ENCODE measurements at places on chromosomes 7 and 10.

- no peak for DNase-seq
These were observed 55.0 kb downstream of the KIAA1549 start for GRCh38 chr7:138926241-138926612.

DNA sequence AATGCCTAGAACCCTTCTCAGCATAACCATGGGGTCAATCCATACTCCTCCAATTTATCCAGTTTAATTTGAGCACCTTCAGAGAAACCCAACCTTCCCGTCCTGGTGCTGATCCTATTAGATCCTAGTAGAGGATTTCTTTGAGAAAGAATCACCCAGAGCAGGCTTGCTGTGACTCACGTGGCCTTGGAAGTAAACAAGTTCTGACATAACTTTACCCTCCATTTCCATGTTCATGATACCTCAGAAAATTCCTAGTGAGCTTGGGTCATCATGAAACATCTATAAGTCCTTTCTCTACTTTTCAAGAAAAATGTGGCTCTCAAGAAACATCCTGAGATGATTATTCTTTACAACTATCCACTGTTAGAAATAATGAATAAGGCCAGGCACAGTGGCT is 71.7 kb downstream of the PRLHR start:
- no peak for DNase-seq

DNA sequence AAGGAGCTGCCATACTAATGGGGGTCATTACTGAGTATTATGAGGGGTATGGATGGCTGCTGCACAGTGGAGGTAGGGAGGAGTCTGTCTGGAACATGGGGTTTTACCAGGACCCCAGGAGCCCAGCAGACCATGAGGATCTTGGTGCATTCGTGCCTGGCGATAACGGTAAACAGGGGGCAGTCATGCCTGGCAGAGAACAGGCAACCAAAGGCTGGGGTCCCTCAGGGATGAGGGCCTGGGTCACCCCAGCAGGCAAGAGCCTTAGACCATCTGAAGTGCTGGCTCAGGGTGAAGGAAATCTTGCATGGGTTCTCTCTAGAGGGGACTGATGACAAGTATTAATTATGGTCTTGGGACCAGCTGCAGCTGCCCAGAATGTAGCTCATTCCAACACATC is 46.1 kb downstream of the MYL10 start:
- no peak for DNase-seq

DNA sequence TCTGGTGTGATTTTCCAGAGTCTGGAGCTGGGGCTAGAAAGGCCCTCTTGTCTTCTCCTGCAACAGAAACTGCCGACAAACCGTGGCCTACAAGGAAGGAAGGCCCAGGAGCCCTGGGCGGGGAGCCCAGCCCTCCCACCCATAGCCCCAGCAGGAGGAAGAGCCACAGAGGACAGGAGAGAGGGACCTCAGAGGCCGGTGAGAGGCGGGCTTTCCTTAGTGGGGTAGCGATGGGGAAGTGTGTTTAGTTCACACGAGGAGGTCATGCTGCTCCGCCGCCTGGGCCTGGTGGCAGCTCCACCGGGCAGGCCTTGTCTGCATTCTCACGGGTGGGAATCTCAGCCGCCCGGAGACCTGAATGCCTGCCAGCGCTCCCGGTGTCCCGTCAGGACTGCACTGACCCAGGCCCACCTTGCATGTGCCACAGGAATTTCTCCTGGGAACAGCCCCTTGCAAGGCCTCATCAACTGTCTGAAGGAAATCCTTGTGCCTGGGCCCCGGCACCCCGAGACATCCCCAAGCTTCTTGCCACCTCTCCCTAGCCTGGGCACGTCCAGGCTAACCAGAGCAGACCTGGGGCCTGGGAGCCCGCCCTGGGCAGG is 50.9 kb downstream of the ZNF467 start:
- no peak for DNase-seq

- DNase-seq, result no peak
These were observed 625.5 kb upstream of the GALNT17 start for GRCh38 chr7:70506434-70506833.

GRCh38 chr7:80379034-80379982 is 132.6 kb downstream of the GNAT3 start:
- no peak for DNase-seq

DNA sequence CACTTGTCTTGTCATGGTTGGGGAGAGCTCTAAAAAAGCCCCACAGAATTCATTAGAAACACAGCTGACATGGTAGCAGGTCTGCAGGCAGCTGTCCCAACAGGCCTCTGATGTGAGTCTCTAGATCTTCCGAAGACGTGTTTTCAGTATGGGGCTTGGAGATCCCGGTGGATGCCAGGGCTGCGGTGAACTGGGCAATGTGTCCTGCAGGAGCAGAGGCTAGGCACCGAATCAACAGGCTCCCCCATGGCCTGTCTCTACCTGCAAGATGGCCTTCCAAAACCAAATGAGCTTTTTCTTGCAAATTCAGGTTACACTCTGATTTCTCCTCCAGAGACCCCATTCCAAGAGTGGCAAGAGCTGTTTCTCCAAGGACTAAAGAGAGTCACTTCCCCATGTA is 2.9 kb downstream of the CPXM2 start:
- DNase-seq, result no peak

DNA sequence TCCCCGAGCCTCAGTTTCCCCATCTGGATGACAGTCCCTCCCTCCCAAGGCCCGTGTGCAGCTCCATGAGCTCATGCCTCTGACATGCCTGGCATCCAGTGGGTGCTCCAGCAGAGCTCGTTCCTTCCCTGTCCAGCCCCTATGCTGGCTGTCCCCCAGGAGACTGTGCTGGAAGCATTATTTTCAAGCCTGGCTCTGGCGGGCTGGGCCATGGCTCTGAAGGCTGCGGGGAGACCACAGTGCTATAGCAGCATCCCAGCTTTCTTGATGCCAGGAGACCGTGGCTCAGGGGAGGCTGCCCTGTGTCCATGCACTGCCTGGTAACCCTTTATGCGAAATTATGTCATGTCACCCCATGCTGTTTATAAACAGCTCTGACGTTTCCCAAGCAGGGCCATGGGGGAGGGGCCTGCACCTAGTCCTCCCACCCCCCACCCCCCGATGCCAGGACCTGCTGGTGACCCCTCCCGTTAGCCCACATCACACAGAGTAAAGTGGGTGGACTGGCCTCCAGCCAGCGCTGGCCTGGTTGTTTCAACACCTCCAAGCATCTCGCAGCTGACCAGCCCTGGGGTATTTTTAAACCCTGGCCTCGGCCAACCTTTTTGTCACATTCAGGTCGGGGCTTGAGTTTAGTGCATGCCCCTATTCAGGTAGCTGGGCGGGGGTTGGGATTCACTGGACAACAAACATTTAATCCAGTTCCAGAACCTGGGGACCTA is 105.9 kb upstream of the ZNF716 start:
- DNase-seq, result no peak

DNA sequence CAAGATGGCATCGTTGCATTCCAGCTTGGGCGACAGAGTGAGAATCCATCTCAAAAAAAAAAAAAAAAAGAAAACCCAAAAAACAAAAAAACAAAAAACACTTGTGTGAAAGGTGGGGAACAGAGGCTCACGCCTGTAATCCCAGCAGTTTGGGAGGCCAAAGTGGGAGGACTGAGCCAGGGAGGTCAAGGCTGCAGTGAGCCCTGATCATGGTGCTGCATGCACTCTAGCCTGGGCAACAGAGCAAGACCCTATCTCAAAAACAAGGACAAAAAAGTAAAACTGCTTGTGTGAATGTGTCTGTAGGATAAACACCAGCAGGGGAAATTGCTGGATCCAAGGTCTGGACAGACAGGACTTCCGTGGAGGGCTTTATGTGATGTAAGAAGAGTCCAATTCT is 4.5 kb downstream of the PAOX start:
- DNase-seq, result no peak

DNA sequence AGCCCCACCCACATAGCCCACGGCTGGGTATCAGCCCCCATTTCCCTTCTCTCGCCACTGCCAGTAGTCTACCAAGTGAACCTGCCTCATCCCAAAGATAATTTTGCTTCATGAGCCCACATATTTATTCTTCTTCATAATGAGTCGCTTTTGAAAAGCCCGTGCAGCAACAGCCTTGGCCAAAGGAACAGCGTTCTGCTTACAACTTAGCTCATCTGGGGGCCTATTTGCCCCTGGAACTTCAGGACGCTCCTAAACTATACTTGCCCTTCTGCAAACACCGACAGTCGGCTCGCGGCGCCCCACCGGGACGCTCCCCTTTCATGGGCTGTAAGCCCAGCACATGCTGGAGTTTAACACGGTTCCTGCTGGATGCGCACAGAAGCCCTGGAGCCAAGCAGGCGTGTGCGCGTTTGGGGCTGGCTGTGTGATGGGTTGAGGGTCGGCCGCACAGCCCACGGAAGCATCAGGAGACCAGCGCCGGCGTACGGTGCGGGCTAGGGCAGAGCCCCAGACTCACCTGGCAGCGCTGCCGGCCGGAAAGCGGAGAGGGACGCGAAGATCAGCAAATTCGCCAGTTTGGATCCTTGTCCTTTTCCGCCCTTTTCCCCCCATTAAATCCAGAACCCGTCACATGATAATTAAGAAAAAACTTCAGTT is 370 bp downstream of the TMEM60 start:
- no peak for DNase-seq

DNA sequence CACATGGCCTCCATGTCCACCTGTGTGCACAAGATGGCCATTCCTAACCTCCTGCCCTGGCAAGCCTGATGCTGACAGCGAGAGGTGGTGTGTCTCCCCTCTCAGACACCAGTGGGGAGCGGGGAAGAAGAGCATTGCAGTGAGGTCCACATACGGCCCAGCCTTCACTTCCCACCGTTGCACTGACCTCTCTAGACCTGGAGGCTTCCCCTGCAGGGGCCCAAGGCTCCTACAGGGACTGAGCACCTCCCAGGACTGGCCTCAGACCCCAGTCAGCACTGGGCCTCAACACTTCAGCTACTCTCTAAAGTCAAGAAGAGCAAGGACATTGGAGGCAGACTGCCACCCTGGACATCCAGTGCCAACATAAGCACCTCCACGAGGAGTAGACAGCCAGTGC is 15.9 kb downstream of the STK32C start:
- no peak for DNase-seq

GRCh38 chr10:79342811-79343561 is 4.3 kb upstream of the PPIF start:
- DNase-seq, result no peak

- no peak for DNase-seq
These were observed 162.9 kb downstream of the FANK1 start for GRCh38 chr10:126059076-126059826.

DNA sequence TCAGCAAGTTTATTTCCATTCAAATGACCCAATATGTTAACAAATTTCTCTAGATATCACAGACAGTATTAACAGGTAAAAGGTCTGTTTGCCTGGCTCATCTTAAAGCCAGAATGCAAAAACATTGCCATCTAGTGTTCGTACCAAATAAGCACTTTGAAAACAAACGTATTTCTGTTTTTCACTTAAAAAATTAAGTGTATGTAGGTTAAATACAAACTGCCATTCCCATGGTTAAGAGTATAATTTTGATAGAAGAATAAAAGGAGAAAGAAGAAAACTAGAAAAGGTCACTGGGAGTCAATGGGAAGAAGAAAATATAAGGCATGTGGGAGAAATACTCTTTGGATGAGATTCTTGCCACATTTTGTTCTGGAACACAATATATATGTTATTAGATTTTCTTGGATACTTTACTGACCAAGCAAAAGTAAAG is 51.0 kb downstream of the ORC5 start:
- DNase-seq, result no peak

DNA sequence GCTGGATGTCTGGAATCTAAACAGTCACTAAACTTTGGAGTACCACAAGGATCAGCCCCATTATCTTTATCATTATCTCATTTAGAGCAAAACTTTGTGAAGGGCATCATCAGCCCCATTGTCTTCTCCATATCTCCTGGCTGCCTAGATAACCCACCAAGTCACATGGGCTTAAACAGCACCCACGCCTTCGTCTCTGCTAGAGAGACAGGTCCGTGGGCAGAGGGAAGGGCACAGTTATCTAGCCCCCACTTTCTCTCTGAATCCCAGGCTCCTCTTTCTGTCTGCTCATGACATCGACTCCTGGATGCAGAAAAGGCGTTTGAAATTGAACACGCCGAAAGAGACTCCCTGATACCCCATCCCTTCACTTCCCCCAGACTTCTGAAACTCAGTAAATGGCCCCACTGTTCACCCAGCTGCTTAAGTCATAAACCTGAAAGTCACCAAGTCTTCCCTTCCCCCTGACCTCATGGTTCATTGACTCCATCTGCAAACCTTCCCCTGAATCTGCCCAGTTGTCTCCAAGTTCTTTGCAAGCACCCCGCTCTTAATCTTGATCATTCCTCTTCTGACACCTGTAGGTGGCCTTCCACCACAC is 20.9 kb upstream of the PARD3 start:
- no peak for DNase-seq

GRCh38 chr7:150716368-150716767 is at the start of gene GIMAP1:
GIMAP1 (plus strand) TSS chr7:150716613; CDS start chr7:150719048, 2,435 bp downstream.
- DNase-seq, result no peak

- DNase-seq, result no peak
These were observed 55.5 kb upstream of the SLC35G1 start for GRCh38 chr10:93838278-93838677.

GRCh38 chr10:66805612-66806011 is 120.2 kb upstream of the LRRTM3 start:
- DNase-seq, result no peak

DNA sequence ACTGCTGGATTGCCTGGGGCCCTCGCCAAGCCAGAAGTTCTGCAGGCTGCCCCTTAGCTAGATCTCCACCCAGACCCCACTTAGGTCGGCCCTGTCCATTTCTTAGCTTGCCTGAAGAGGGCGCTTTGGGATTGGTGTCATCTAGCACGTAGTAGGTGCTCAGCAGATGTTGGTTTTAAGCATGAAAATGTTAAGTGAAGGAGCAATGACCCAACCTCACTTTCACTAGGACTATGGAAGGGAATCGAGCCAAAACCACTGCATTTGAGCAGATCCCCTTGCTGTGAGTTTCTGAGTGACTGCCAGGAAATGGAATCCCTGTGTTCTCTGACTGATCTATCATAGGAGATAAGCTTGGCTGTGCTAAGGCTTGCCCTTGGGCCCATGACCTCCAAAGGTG is 131.7 kb upstream of the EEPD1 start:
- DNase-seq, result no peak

GRCh38 chr7:28096713-28097112 is 83.9 kb downstream of the JAZF1 start:
- peak; percentile 10 for DNase-seq

DNA sequence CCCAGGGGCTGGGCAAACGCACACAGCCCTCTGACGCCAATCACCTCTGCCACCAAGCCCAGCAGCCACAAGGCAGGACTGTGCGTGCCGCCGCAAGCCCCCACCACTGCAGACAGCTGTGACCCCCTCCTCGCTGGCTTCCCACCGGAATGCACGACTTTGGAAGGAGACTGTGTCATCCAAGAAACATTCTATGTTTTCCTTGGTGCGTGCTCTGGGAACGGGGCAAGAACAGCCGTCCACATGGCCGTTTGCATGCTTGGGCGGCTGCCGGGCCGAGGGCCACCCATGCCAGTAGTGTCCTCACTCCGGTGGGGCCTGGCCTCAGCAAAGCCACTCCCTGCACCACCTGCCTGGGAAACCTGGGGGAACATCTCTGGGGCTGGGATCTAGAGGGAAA is 17.6 kb upstream of the ELN start:
- no peak for DNase-seq

DNA sequence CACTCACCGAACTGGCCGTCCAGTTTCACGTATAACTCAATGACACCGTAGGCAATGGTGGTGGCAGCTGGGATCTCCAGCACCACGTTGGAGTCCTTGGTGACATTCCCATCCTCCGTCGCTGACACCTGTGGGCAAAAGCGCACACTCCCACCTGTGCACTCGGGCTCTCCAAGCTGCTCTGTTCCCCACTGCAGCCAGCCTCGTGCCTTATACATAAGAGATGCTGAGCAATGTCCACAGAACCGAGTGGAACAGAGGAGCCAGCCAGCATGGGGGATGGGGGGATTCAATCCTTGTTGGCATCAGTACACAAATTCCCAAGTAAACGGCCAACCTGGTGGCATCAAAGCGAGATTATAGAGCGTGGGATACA is 40.0 kb downstream of the GSDME start:
- DNase-seq, result no peak

Measured in stimulated activated CD8-positive, alpha-beta memory T cell treated with anti-CD3 and anti-CD28 coated beads, Interleukin-15, amount 100 ng/mL, for 1 hour (primary cell).